Muscle of arm (tissue), 14 donors: ENCODE measurements at places on chromosomes 2 and 18. TPM values are rescaled to one million over a fixed set of nuclear protein-coding genes. Genes with fewer than 3 reads are reported as not detected.

VWA3B gene
- polyA plus RNA-seq, result 0.78 TPM

OXER1 gene
- polyA plus RNA-seq, result 6.1 TPM

HRH4 gene
- polyA plus RNA-seq, result 0.14 TPM

GPAT2 gene
- polyA plus RNA-seq, result 8.2 TPM

KLHL41 gene
- 4,060 TPM for polyA plus RNA-seq

BOK gene
- polyA plus RNA-seq, result 36.7 TPM

C2orf66 gene
- 0.24 TPM for polyA plus RNA-seq

FSHR gene
- 0.62 TPM for polyA plus RNA-seq

LIPG gene
- polyA plus RNA-seq, result 4.6 TPM

CENPO gene
- polyA plus RNA-seq, result 10.8 TPM

UGT1A10 gene
- not detected for polyA plus RNA-seq

KCNG2 gene
- polyA plus RNA-seq, result 0.36 TPM
